ENCODE measurements at places on chromosomes 3 and 15.

- DNase-seq: no peak
Measured at GRCh38 chr3:197687570-197687969, 49.1 kb downstream of the RUBCN start.

- DNase-seq: no peak
Measured at GRCh38 chr3:60650171-60650570, 601.1 kb downstream of the FHIT start.

DNA sequence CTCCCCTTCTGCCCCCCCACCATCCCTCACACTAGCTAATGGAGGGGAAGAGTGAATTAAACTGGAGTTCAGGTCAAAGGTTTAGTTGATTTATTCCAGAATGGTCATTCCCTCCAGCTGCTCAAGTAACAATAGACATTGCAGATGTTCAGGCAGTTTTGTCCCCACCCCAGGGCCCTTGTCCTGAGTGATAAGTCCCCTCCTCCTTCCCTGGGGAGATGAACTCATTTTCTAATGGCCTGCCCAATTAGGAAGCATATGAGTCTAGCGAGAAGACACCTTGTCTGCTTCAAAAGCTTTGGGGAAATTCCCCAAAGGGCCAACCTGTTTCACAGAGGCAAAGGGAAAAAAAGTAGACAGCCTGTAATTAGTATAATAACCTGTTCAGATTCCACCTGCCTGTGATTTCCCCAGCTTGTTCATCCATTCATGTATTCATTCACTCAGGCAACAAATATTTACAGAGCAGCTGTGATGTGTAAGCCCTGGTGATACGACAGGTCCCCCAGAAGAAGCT, 165.3 kb downstream of the SHQ1 start:
- DNase-seq: no peak

GRCh38 chr15:67884514-67885174, 44.8 kb upstream of the RNU6-1 start:
- DNase-seq: peak; percentile 6

- no peak for DNase-seq
Measured at GRCh38 chr15:60822403-60822802, 343.5 kb upstream of the ICE2 start.

DNA sequence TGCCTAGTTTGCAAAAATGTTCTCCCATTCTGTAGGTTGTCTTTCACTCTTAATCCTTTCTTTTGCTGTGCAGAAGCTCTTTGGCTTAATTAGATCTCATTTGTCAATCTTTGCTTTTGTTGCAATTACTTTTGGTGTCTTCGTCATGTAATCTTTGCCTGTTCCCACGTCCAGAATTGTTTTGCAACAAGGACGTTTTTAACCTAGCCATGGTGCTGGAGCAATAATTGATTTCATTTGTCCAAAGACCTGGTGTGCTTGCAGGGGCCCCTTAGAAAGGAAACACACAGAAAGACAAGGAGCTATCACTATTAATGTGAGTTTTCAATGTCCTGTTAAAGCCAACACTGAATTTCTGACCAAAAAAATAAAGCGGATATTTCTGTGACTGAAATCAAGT, 89.1 kb upstream of the GALNT15 start:
- no peak for DNase-seq

GRCh38 chr3:172125053-172125452, 85.7 kb downstream of the FNDC3B start:
- no peak for DNase-seq

DNA sequence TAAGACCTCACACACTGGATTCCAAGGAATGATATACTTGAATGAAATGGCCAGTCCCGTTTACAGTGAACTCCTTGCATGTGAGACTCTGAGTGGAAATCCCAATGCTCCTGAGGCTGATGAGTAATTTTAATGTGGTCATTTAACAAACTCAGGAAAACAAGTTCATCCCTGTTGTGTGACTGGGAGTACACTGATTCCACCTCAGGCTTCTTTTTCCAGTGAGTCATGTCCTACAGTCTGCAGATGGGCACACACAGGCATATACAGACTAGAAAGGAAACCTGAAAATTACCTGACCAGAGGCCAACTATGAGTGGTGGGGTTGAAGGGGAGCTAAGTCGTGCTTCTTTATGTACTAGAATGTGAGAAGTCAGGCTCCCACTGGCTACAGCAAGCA, 5.8 kb downstream of the SQOR start:
- DNase-seq: peak; percentile 94

DNA sequence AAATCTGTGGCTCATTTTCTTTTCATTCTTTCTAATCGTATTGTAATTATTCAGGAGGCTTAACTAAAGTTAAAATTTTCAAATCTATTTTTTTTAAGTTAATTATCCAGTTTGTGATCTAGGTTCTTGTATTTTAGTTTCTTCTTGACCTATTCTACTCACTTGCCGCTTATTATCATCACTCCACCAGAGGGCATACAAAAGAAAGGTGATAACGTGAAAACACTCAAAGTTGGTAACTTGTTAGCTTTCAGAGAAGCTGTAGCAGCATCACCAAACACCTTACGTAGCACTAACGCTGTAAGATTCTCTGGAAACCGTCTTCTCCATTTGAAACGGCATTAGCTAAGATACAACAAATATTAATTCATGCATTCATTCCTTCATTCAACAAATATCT, 4.8 kb downstream of the GNB4 start:
- DNase-seq: no peak

GRCh38 chr3:174955513-174956016, 96.4 kb downstream of the NAALADL2 start:
- no peak for DNase-seq

DNA sequence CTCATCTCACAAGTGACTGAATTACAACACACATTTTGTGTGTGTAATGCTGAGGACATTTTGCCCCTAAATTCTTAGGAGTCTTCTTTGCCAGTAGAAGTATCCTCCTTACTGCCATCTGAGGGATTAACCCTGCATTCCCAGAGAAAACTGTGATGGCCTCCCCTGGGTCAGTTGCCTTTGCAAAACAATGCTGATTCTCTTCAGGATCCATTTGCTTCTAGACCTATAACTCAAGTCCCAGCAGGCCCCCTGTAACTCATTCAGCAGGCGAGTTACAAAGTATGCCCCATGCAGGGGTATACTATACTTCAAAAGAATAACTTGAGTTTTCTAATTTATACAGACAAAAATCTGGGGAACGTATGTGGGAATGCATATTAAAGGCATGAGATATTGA, 6.6 kb upstream of the MCF2L2 start:
- DNase-seq: no peak

- DNase-seq: peak; percentile 78
Measured at GRCh38 chr3:125055913-125056745, at the start of gene HEG1. TSS of gene HEG1 (minus strand) at chr3:125055997. CDS start at chr3:125055890, 107 bp downstream.

DNA sequence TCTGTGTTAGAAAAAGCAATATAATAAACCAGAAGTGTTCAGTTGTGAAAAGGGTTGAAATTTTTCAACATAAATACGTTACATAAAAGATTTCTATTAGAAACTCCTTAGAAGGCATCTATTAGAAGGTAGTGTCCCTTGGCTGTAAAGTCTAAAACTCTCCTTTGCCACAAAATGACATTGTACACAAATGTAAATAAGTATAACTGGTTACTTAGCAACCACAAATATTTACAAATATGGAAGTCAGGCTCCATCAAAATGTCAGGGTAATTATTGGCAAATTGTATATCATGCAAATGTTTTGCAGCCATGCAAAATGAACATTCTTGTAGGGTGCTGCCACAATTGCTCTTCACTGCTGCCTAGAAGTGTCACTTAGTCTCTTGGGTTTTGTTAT, 419.1 kb upstream of the CDIN1 start:
- no peak for DNase-seq

DNA sequence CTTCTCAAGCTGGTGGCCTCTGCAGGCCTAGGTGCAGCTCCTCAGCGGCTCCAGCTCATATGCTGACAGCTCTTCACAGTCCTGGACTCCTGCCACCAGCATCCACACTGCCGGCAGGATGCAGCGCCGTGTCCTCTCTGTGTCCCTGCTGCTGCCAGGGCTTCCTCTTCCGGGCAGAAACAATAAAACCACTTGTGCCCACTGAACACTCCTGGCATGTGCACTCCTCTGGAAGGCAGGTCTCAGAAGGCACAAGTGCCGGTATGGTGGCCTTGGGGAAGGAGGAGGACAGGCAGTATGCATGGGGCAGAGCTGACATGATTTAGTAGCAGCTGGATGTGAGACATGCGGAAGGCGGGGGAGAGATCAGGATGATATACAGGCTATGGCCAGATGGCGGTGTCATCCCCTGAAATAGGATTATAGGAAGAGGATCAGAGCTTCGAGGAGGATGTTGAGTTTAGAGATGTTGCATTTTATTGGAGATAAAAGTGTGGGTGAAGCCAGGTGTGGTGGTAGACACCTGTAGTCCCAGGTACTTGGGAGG, 7.5 kb upstream of the MAN2A2 start:
- no peak for DNase-seq

DNA sequence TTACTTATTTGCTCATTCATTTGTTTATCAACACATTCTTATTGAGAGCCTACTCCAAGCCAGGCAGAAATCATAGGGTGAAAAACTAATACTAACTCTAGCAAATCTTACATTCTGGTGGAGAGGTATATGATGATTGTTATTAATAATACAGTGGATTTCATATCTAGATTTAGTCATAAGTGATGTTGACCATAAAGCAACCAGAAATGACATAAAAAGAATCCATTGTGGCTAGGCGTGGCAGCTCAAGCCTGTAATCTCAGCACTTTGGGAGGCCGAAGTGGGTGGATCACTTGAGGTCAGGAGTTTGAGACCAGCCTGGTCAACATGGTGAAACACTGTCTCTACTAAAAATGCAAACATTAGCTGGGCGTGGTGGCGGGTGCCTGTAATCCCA, 26.2 kb upstream of the IL20RB start:
- no peak for DNase-seq

DNA sequence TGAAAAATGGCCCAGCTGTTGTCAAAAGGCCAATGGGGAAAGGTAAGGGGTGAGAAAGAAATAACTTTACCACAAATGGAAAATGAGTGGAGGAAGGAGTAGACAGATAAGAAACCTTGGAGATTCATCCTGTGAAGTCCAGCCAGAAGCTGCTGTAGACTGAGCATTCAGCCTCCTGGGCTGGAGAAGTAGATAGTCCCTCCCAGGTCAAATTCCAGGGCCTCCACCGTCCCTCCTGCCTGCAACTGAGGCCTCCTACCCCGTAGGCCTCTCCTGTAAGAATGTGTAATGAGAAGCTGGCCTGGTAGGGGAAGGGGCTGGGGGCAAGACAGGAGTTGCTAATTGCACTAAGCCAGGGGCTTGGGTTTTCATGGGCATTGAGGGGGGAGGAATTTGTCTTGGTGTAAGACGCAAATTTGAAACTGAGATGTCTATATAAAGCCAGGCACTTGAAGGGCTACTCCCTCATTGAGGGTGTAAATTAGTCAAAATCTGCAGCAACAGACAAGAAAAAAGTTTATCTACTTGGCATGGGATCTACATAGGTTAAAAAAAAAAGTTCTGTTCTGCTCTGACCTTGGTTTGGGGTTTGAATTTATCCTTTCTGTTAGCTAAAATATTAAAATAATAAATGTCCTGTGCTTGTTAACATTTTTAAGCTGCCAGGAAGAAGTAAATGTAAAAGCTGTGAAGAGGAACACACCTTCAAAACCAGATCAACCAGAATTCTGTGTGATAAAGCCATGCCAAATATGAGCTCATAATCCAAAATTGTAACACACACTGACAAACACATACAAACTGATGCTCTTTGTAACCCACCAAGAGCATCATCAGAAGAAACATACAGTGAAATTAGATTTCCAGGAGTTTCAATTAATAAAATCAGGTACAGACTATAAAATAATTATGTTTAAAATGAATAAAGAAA, 1.7 kb upstream of the RBP2 start:
- DNase-seq: no peak

GRCh38 chr3:47163169-47164006, 525 bp downstream of the SETD2 start:
- DNase-seq: peak; percentile 9

DNA sequence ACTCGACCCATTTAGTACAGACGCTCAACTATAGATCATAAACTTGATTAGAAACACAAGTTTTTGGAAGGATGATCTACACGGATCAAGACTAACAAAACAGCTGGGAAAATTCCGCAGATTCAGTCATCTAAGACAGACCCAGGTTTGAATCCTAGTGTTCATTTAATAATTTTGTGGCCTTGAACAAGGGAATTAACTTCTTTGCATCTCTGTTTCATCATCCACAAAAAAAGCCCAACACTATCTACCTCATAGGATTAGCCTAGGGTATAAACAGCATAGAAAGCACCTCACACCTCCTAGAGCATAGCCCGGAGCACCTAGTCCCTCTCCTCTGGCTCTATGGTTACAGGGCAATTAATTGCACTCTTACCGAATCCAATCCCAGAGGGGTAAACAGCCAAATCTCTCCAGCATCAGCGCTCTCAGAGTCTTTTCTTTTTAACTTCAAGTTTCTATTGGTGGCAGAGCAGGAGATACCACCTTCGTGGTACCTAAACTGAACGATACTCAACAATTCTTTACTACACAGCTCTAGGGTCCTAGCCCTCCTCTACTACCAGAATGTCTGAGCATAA, 3.5 kb downstream of the TBL1XR1 start:
- no peak for DNase-seq

- DNase-seq: no peak
Measured at GRCh38 chr3:10998542-10998941, 6.0 kb downstream of the SLC6A1 start.

DNA sequence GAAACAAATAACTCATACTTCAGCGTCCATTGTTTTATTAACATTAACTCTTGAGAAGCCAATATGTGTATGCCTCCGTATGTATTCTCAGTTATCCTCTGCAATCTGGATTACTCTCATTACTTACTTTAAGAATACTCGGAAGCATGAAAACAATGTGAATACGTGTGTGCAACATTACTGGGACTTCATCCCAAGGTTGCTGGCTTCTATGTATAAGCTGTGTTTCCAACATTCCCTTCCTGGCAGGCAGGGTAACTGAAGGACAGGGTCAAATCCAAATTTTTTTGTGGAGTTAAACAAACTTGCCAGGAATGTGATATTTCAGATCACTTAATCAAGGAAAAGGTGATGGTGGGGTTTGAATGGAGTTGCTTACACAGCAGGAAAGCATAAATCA, 34.5 kb upstream of the NR1I2 start:
- no peak for DNase-seq

GRCh38 chr3:109005443-109005842, 51.8 kb upstream of the GUCA1C start:
- DNase-seq: no peak

DNA sequence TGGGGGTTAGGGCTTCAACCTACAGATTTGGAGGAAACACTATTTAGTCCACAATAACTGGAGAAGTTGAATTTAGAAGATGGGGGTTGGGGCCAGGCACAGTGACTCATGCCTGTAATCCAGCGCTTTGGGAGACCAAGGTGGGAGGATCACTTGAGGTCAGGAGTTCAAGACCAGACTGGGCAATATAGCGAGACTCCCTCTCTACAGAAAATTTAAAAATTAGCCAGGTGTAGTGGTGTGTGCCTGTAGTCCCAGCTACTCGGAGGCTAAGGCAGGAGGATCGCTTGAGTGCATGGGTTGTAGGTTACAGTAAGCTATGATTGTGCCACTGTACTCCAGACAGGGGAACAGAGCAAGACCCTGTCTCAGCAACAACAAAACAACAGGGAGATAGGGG, 5.0 kb upstream of the DYNLT2B start:
- no peak for DNase-seq

All from stromal cell of bone marrow (primary cell).